Stimulated activated CD8-positive, alpha-beta memory T cell treated with anti-CD3 and anti-CD28 coated beads, Interleukin-4, amount 100 ng/mL, for 1 hour (primary cell): ENCODE measurements at places on chromosomes 12 and 14.

DNA sequence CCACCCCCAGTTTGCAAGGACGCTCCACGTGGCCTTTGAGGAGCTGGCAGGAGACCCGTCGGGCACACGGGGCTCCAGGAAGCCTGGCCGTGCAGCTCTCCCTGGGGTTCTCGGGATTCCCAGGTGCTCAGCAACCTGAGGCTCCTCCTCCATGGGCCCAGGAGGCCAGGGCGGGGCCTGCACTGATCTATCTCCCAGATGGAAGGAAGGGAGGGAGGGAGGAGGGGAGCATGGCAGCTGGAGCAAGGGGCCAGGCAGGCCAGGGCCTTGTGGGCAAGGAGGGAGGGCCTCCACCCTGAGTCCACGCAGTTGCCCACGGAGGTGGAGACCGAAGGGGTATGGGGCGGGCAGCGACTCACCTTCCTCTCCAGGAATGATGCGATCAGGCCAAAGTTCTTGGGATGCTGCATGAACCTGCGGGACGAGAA, 127.3 kb downstream of the RFLNA start:
- no peak for DNase-seq

DNA sequence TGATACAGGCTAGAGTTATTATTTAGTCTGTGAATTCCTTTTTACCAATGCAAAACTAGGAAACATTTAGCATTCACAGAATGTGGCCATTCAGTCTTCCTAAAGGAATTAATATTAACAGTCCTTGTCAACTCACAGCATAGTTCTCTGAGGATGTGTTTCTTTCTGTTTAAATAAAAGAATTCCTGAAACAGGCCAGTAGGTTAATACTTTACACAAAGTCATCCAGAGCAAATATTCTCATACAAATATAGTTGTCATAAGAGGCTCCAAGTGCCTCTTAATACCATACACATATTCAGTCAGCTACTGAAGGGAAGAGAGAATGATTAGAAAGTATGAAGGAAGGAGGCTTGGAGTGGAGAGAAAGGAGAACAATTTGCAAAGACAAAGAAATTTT, 120.1 kb downstream of the LMNTD1 start:
- no peak for DNase-seq

- no peak for DNase-seq
These were observed 188.2 kb downstream of the TMTC2 start for GRCh38 chr12:82874945-82875344.

GRCh38 chr12:124884587-124885438, 21.1 kb upstream of the SCARB1 start:
- no peak for DNase-seq

GRCh38 chr12:40158592-40159111, 52.8 kb upstream of the SLC2A13 start:
- no peak for DNase-seq

- no peak for DNase-seq
These were observed 17.4 kb downstream of the TMPO start for GRCh38 chr12:98532687-98533304.

DNA sequence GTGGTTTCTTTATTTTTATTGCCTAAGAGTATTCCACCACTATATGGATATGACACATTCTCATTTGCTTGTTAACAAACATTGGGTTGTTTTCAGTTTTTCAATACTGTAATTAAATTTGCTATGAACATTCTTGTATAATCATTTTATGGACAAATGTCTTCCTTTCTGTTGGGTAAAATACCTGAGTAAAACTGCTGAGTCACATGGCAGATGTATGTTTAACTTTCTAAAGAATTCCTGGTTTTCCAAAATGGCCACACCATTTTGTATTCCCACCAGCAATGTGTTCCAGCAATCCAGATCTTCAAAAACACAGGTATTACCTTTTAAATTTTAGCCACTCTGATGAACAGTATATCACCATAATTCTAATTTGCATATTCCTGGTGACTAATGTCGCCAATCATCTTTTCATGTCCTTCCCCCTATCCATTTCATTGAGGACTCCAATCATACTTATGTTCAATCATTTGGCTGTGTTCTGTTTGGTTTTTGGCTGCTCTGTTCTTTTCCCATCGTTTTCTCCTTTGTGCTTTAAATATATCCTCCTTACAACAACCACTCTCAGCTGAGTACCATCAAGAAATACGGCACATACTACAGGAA, 36.0 kb downstream of the CDK17 start:
- no peak for DNase-seq

GRCh38 chr12:5768581-5769196, 176.4 kb downstream of the ANO2 start:
- no peak for DNase-seq

- DNase-seq: no peak
These were observed 208.7 kb upstream of the DIO3 start for GRCh38 chr14:101352567-101352966.

- DNase-seq: no peak
These were observed 226.4 kb upstream of the CAND1 start for GRCh38 chr12:67042697-67043131.

GRCh38 chr14:70121521-70121920, 67.2 kb downstream of the SLC8A3 start:
- no peak for DNase-seq

- no peak for DNase-seq
These were observed 66.1 kb downstream of the C14orf132 start for GRCh38 chr14:96105089-96105925.

- DNase-seq: no peak
These were observed 33.7 kb upstream of the CCNT1 start for GRCh38 chr12:48750215-48750614.

DNA sequence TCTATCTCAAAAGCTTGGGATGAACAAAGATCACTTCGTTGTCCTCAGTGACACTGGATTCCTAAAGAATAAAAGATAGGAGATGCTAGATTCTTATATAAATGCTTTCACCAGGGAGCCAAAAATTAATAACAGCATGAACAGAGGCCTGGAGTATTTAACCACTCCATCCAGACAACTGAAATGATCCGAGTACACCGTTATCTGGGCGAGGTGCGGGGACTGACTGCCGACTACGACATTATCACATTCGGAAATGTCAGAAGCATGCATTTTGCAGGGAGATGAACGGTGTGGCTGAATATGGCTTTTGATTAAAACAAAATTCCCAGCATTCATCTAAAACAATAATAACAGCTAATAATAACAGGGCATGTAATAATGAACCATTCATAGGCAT, 56.6 kb downstream of the TRPV4 start:
- no peak for DNase-seq

- DNase-seq: no peak
These were observed 508 bp upstream of the KCNH5 start for GRCh38 chr14:63045612-63046320.

- DNase-seq: no peak
These were observed 31.2 kb downstream of the CREBL2 start for GRCh38 chr12:12642916-12643315.

GRCh38 chr12:18165889-18166288, 75.9 kb upstream of the RERGL start:
- DNase-seq: no peak

DNA sequence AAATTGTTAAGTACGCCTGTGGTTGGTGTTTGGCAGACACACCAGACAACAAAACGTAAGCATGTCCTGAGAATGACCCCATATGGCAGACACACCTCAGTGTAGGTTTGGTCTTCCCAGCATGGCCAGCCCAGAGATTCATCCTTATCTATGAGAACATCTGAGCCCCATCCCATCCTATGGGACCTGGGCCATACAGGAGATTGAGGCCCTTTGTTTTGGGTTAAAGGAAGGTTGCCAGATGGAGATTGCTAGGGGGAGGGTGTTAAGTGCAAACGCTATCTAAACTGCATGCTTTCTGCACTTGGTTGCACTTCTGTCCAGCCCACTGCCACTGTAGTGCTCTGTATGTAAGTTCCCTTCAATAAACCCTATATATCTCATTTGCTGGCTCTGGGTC, 4.1 kb upstream of the PCNX4 start:
- no peak for DNase-seq

- no peak for DNase-seq
These were observed 61.5 kb downstream of the SLC2A13 start for GRCh38 chr12:40044396-40044795.

DNA sequence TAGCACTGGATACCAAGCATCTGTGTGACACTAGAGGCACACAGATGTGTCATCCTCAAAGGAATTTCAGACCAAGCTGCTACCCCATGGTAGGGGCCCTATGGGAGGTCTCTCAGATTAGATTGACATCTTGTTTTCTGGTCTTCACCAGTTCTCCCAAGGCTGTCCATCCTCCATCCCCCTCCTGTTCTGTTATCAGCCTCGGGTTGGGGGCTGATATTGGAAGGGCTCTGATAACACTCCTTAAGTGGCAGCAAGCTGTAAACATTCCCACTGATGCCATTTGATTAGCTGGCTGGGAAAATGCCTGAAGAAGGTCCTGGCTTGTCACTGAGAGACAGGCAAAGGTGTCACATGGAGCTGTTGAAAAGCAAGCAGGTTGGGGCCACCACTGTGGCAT, 185.9 kb upstream of the RBM19 start:
- no peak for DNase-seq

DNA sequence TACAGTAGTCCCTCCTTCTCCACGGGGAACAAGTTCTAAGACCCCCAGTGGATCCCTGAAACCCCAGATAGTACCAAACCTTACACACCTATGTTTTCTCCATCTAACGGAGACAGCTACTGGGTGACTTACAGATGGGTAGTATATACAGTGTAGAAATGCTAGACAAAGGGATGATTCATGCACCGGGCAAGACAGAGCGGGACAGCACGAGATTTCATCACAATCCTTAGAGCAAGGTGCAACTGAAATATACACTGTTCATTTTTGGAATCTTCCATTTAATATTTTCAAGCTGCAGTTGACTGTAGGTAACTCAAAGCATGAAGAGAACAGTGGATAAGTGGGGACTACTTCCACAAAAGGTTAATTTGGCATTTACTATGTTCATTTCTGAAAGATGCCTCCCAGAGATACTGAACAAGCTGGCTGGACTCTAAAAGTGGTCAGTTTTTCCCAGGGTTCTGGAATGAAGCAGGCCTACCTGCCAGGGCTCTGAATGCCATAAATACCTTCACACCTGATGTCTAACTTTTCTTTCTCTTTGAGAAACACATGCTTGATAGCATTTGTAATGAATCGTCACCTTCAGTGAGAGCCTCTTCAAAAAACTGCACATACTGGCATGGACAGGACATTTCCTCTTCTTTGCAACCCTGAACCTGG, 127.7 kb upstream of the FOXN3 start:
- DNase-seq: no peak

- no peak for DNase-seq
These were observed 556.7 kb downstream of the TMEM121 start for GRCh38 chr14:106083082-106083481.

DNA sequence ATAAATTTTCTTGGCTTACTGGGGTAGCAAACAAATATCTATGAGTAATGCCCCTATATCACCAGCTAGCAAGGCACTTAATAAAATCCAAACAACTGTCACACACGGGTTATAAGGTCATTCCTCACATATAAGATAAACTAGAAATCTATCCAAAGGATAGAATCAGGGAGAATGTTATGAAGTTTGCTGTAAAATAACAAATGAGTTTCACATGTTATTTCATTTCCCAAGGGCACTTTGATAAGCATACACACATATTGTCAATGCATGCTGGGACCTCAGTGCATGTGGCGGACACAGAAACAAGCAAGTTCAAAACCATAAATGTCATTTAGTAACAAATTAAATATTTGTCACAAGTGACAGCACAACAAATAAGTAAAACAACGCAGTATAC, 429.4 kb downstream of the GXYLT1 start:
- no peak for DNase-seq

DNA sequence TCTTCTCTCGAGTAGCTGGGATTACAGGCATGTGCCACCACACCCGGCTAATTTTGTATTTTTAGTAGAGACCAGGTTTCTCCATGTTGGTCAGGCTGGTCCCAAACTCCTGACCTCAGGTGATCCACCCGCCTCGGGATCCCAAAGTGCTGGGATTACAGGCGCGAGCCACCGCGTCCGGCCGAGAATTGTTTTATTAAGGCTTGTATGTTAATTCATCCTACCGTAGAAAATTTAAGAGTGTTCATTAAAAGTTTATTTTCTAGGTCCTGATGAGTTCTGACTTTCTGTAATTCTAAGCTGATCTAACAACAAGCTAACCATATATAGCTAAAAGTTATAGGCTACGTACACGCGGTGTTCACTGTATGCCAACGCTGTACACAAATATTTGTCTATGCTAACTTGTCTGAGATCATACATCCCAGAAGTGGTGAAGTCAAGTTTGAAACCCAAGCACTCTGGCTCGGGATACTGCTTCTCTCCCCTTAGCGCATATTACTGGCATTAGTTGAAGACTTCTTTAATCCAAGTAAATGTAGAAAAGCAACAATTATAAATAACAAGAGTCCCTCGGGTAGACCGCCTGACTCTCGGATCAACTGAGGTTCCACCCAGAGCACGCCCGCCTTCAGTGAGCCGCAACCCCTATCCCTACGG, 570 bp upstream of the MRPS35 start:
- no peak for DNase-seq

DNA sequence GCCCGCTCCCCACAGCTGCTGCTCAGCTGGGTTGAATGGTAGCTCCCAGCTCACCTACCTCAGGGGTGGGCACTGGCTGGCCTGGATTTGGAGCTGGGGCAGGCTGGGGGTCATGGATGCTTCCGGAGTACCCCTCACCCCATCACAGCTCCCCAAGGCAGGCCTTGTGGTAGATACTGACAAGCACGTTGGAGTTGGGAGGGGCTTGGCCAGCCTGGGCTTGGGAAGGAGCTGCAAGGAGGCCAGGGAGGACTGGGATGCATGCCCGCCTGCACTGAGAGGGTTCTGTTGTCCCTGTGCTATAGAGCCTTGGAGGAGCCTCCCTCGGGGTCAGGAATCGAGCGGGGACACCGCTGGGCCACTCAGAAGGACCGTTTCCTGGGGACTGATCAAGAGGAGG, 14.2 kb downstream of the TMEM63C start:
- DNase-seq: no peak

GRCh38 chr12:57401165-57401564, 29.7 kb downstream of the R3HDM2 start:
- DNase-seq: no peak

DNA sequence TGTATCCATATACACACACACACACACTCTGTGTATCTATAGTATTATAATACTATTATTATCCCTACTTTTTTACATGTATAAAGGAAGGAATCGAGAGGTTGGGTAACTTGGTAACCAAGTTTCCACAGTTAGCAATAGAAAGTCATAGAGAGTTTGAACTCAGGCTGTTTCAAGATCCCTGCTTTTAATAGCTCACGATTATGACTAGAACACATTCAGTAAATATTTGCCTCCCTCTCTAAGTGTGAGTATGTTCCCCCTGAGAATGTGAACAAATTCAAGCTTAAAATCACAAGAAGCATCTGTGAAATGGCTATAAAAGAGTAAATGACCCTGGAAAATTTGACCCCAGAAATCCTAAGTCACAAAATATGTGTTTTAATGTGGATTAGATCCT, 11.0 kb upstream of the REP15 start:
- DNase-seq: no peak

DNA sequence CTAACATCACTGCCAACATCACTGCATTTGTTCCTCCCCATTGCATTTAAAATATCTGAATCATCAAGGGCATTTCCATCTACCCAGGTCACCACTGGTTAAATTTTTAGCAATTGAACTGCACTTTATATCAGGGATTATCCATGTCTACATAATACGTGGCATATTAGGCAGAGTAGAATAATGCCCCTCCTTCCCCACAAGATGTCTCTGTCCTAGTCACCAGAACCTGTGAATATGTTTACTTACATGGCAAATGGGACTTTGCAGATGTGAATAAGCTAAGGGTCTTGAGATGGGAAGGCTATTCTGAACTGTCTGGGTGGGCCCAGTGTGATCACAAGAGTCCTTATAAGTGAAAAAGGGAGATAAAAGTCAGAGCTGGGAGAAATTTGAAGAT, 181.7 kb upstream of the ARID2 start:
- DNase-seq: no peak
